ENCODE measurements at places on chromosomes 6 and 20.

- DNase-seq = no peak
These were observed 53.7 kb upstream of the LYRM2 start for GRCh38 chr6:89692256-89692655.

DNA sequence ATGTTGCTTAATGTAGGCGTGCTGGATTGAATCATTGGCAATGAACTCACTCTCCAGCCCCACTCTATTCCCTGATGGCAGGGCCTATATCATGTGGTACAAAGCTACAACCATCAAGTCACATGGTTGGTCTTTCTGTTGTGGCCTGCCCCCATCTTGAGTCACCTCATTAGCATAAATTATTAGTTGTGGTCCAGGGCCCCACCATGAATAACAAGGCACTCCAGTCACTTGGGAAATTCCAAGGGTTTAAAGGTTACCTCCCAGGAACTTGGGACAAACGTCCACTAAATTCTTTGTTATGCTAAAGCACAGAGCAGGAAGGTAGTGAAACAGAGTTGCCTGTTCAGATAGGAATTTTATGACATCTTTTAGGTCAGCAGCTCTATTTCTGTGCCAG is 193.7 kb downstream of the SLC35F1 start:
- DNase-seq = no peak

DNA sequence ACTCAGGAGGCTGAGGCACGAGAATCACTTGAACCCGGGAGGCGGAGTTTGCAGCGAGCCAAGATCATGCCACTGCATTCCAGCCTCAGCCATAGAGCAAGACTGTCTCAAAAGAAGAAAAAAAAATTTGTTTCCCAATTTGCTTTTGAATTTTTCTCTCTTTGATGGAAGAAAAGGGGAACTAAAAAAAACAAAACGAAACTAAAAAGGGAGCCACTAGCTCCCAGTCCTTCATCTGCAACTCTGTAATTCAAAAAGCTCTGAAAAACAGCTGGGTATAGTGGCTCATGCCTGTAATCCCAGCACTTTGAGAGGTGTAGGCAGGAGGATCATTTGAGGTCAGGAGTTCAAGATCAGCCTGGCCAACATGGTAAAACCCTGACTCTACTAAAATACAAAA is 9.5 kb downstream of the OVOL2 start:
- DNase-seq = no peak

- DNase-seq = no peak
These were observed 27.1 kb downstream of the SAMHD1 start for GRCh38 chr20:36924167-36925045.

DNA sequence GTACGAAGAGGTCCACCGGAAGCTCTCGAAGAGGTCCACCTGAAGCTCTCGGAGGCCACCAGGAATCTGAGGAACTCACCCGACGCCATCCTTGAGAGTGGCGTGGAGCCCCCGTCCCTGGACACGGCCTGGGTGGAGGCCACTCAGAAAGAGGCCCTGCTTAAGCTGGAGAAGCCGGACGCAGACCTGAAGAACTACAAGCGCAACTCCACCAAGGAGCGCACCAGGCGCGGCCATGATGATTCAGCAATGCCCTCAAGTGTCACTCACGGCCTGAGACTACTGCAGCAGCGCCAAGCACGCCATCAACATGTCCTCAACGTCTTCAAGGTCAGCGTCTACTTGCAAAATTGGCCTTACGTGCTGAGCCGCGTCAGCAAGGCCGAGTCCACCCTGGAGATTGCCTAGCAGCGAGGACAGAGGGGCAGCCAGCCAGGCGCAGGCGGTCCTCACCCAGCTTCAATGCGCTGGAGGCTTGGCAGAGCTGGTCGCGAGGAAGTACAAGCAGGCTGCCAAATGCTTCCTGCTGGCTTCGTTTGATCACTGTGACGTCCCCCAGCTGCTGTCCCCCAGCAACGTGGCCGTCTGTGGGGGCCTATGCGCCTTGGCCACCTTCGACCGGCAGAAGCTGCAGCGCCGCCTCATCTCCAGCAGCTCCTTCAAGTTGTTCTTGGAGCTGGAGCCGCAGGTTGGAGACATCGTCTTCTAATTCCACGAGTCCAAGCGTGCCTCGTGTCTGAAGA is 7.7 kb upstream of the GJA10 start:
- no peak for DNase-seq

GRCh38 chr6:41690541-41691330 is 44.7 kb downstream of the TFEB start:
- DNase-seq = no peak

- peak; percentile 48 for DNase-seq
These were observed at the start of gene GNAS-AS1 for GRCh38 chr20:58850693-58851174. Gene GNAS-AS1, minus strand, starts transcription at chr20:58850902.

DNA sequence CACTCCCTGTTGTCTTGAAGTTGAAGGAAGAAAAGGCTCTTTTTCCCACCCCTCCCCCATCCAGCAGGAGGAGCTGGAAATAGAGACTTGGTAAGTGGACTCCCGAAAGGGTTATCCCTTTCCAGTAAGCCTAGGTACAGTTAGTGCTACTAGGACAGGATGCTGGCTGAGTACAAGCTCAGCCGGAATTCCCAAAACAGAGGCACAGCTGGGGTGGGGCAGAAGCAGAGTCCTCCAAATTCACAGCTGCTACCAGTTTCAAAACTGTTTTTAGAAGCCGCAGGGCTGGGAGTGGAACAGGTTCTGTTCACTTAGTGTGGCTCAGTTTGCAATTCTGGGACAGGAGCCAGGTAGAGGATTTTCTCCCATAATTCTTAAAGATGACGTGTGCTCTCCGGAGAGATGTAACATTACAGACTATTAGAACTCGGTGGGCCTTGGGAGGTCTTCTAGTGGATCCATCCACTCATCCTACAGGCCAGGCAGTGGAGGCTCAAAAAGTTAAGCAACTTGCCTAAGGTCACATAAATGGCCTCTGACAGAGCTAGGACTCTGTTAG is 19.0 kb upstream of the UTRN start:
- DNase-seq = peak; percentile 55

- no peak for DNase-seq
These were observed 37.1 kb upstream of the B4GALT5 start for GRCh38 chr20:49750611-49751396.

DNA sequence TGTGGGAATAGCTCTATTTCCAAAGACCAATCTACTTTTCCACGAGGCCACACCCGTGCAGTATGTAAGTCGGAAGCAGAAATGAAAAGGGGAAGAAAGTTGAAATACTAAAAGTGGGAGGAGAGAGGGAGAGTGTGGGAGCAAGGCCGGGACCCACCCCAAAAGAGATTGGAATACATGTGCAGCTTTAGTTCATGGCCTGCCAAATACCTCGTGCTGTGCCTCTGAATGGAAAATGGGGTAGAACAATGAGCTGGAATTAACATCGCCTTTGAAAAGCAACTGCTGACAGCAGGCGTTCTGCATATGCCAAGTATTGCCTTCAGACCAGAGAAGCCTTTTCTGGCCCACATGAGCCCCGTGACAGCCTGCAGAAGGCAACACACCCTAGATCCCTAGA is 155.6 kb downstream of the CD83 start:
- DNase-seq = no peak

- no peak for DNase-seq
These were observed 76.6 kb upstream of the PTPRK start for GRCh38 chr6:128597004-128597403.

DNA sequence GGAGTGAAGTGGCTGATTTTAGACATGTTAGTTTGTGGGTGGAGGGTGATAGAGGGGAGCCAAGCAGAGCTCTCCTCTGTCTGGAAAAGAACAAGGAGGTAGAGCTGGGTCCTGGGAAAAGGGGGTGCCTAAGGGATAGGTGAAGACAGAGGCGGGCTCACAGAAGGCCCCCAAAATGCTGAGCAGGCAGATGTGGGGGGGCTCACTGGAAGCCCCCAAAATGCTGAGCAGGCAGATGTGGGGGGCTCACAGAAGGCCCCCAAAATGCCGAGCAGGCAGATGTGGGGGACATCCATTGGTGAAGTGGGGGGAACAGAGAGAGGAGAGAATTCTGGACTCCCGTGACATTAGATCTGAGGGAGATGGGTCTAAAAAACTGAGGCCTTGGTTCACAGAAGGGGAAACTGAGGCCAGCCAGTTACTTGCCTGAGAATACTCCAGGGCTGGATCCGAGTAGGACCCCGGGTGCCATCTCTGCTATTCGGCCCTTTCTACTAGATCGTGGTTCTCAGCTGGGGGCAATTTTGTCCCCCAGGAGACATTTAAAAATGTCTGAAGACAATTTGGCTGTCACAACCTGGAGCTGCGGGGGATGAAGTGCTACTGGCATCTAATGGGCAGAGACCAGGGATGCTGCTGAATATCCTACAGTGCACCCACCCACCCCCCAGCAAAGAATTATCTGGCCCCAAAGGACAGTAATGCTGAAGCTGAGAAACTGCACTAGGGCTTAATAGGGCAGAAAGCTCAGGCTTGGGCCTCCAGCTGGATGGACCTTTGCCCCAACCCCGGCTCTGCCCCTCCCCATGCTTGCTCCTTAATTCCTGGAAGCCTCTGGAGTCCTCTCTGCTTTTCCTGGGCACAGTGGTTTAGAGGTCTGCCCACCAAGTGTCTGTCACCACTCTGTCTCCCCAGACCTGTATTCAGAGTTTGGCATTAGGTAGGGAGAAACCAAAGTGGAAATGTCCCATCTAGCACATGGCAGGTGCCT is 2.1 kb downstream of the LPIN3 start:
- no peak for DNase-seq

DNA sequence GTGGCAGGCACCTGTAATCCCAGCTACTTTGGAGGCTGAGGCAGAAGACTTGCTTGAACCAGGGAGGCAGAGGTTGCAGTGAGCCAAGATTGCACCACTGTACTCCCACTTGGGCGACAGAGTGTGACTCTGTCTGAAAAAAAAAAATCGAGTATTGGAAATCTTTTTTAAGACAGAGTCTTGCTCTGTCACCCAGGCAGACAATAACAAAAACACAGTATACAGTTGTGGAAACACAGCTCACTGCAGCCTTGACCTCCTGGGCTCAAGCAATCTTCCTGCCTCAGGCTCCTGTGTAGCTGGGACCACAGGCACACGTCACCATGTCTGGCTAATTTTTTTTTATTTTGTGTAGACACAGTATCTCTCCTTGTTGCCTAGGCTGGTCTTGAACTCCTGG is 15.0 kb downstream of the NANP start:
- no peak for DNase-seq

DNA sequence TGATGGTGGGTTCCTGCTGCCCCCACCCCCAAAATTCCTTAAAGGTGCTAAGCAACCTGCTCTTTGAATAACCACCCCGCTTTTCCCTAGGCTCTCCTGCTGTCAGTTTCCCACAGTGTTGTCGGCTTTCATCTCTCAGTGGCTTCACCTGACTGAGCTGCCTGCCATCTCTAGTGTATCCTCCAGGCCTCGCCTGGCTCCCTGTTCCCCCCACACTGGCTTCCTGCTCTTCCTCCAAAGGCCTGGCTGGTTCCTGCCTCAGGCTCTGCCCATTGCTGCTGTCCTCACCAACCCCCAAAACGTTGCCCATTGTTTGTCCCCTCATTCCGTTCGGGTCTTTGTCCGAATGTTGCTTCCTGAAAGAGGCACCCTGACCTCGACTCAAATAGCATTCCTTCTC is 93.8 kb upstream of the POPDC3 start:
- no peak for DNase-seq

DNA sequence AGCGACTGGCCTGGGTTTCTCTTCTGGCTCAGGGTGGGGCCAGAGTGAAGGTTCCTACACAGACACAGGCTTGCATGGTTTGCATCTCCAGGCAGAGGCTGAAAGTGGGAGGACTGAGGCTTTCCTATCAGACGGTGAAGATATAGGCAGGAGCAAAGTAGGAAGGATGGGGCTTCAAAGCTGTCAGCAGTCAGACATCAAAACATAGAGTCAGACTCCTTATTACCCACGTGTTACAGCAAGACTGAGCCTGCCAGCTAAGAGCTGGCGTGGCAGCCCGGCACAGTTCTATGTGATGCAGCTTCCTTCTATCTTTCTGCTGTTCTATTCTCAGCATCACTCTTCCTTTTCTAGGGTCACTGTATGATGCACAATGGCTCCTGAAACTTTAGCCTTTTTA is 445.1 kb downstream of the DOK5 start:
- DNase-seq = no peak

DNA sequence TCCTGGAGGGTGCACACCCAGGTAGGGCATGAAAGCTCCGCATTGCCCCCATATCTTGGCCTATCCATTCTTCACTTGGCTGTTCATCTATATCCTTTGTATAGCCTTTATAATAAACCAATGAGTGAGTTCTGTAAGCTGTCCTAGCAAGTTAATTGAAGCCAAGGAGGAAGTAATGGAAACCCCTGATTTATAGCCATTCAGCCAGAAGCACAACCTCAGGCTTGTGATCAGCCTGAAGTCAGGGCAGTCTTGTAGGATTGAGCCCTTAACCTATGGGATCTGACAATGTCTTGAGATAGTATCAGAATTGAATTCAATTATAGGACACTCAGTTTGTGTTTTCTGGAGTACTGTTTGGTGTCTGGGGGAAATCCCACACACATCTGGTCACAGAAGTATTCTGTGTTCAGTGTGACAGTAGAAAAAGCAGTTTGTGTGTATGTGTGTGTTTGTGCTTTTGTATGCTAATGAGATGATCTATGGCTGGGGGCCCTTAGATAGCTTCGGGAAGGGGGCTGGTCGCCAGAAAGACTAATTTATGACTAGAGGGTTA is 5.7 kb downstream of the NT5E start:
- DNase-seq = no peak

DNA sequence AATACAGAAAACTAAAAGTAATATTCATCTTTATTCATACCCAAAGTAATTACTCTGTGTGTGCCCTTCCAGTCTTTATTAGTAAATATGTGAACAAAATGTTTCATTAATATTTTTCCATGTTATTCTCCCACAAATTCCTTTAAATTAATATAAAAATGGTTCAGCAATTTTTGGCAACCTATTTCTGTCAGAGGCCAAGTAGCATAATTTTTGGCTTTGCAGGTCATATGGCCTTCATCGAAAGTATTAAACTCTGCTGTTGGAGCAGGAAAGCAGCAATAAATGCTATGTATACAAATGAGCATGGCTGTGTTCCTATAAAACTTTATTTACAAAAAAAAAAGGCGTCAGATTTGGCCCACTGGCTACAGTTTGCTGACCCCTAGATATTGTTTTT is 16.1 kb downstream of the ZC2HC1B start:
- DNase-seq = no peak

DNA sequence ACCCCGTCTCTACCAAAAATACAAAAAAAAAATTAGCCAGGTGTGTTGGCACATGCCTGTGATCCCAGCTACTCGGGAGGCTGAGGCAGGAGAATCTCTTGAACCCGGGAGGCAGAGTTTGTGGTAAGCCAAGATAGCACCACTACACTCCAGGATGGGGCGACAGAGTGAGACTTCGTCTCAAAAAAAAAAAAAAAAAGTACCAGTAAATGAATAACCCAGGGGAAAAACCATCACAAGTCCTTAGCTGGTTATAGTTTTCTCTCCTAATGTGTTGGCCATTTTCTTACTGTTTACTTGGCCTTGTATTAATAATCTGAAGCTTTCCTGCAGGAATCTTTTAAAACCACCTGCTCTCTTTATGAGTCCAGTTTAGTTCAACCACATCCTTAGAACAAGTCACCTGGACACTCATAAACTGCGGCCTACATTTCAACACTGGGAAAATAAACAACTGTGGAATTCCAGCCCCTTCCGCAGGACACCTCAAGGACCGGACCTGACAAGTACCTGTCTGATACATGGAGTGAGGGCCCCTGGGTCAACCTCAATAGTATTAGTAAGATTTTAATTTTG is 102.6 kb downstream of the ATP9A start:
- no peak for DNase-seq

All from breast epithelium (tissue), 4 donors.